CD4-positive, CD25-positive, alpha-beta regulatory T cell (primary cell): ENCODE measurements at places on chromosomes 2 and 18.

- no peak for DNase-seq
Measured at GRCh38 chr2:72117718-72118117, 29.9 kb downstream of the CYP26B1 start.

DNA sequence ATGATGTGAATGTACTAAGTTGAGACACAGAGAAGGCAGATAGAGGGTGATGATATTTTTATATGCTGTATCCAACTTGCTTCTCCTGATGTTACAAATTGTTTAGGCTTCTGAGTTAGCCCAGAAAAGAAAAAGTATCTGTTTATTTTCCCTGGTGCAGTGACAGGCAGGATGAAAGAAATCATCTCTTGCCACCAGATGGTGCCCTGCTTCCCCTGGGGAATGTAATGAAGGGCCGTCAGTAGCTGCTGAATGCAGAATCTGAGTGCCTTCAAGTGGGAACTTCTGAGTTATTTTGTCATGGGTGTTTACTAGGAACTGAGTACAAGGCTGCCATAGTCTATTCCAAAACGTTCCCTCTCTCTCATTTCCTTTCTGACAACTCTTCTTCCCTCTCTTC, 525.6 kb downstream of the MBD2 start:
- peak; percentile 0 for DNase-seq

DNA sequence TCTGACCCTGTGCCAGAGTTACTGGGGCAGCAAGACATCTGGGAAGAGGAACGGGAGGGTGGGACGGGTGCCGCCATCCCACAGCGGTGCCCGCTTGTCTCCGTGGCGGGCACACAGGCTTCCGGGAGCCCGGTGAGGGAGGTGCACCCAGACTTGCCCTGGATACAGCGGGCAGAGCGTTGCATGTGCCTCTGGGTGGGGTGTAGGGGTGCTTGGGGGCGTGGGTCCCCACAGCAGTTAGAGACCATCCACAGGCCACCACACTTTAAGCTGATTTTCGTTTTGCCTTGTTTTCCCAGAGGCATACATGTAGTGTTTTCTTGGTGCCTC, 45.1 kb downstream of the SH3BP4 start:
- no peak for DNase-seq

DNA sequence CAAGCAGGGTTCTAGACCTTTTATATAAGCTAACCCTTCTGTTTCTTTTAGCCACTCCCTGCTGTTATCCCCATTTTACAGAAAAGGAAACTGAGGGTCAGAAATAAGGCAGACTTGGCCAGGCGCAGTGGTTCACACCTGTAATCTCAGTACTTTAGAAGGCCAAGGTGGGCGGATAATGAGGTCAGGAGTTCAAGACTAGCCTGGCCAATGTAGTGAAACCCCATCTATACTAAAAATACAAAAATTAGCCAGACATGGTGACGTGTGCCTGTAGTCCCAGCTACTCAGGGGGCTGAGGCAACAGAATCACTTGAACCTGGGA, 14.3 kb downstream of the RUFY4 start:
- DNase-seq = no peak

GRCh38 chr18:59917422-59917821, 17.6 kb downstream of the PMAIP1 start:
- no peak for DNase-seq

GRCh38 chr2:164911832-164912231, 43.5 kb downstream of the SLC38A11 start:
- DNase-seq = no peak

GRCh38 chr2:65292461-65293011, 64.9 kb downstream of the ACTR2 start:
- DNase-seq = no peak

- no peak for DNase-seq
Measured at GRCh38 chr2:197324801-197325200, 14.2 kb upstream of the ANKRD44 start.

- no peak for DNase-seq
Measured at GRCh38 chr2:187576906-187577305, 22.7 kb upstream of the TFPI start.

- DNase-seq = no peak
Measured at GRCh38 chr2:239309398-239310245, 91.2 kb downstream of the HDAC4 start.

DNA sequence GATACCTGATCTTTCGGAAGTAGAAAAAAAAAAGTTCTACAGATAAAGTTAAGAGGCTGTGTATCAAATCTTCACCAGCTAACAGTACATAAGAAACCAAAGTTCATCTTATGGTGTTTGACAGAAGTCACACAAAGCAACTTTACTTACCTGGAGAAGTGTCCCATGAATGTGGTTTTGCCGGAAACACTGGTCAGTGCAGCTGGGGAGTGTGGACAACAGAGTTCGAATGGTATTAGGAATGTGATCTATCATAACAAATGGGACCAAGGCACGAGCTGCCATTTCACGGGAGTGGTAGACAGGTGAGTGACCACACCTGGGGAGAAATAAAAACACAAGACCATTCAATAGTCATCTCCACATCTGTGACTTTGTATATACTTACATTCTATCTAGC, 171.4 kb upstream of the ZFP36L2 start:
- no peak for DNase-seq

DNA sequence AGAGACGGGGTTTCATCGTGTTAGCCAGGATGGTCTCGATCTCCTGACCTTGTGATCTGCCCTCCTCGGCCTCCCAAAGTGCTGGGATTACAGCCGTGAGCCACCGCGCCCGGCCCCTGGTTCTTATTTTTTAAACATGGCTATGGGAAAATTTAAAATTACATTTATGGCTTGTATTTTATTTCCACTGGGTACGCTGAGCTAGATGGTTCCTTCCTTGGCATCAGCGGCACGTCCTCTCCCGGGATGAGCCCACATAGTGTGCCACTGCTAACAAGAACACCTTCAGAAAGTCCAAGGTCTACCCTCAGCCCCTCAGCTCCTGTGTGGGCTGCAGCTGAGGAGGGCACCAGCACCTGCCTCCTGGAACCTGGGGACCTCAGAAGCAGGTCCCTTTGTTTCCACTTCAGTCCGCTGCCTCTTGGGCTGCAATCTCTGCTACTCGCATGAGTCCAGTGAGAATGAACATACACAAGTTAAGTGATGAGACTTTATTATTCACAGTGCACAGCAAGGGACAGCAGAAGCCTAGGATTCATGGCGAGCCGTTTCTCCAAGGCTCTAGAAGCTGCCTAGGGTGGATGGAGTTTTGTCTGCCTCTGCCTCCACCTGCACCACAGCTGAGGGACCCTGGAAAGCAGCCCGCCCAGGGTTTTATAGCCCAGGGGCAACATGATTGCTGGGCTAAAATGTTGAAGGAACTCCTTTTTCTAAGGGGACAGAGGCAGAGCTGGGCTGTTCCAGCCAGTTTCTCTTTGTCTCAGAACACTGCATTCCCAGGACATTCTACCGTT, 107.5 kb upstream of the TEX51 start:
- no peak for DNase-seq

- DNase-seq = no peak
Measured at GRCh38 chr2:140747665-140748064, 1383.2 kb downstream of the LRP1B start.

GRCh38 chr2:46389417-46389916, 89.9 kb upstream of the TMEM247 start:
- no peak for DNase-seq

DNA sequence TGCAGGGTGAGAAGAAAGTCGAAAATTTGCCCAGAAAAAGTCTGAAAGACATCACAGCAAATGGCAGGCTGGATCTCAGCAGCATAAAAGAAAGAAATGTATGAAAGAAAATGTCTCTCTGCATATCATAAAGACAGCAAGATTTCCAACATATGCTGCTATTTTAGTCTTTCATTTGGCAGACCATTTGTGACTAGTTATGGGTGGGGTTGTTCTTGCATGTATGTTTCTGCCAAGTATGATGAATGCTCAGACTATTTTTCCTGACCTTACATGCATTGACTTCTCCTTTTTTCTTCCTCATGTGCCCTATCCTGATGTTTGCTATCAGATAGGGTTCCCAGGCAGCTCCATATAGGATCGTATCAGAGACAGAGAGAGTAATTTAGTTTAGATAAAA, 58.5 kb upstream of the PARD3B start:
- no peak for DNase-seq

GRCh38 chr2:33029459-33029858, 82.7 kb downstream of the LTBP1 start:
- DNase-seq = no peak

DNA sequence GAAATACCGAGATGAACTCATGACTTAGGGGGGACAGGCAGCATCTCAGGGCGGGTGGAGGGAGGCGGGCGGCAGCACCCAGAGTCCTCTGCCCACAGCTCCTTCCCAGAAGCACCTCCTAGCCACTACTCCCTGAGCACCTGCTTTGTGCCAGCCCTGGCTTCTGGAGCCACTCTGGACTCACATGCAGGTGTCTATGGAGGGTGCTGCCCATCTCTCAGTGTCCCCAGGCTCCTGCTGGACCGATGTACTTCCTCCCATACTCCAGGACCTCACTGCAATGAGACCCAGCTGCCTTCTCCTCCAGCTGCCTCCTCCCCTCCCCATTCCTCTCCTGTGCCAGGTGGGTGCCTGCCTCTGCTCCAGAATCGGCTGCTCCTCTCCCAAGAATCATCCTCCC, 22.1 kb upstream of the OTOS start:
- no peak for DNase-seq

- DNase-seq = no peak
Measured at GRCh38 chr2:199014226-199014625, 443.5 kb downstream of the SATB2 start.

DNA sequence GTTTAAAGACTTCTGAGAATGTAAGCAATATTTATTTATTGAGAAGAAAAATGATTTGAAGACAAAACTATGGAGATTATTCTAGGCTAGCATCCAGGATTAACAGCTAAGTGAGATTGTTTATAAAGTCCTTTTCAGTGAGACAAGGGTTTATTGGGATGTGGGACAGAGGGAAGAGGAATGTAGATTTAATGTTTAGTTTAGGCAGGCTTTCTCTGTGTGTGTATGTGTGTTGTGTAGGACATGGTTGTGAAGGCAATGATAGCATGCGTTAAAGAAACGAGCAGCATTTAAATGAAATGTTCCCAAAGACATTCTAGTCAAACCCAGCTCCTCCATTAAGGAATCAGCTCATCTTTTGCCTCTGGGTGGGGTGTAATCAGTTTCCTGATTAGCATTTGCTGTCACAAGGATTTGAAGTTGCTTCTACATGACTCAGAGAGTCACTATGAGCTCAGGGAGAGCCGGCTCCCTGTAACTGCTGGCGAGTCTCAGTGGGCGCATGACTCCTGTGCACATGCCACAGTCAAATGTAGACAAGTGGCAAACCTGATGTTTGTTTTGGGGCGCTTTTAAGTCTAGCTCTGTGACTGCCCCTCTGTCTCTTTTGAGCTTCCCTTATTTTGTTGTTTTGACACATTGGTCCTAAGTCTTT, 442.2 kb upstream of the CELF4 start:
- no peak for DNase-seq

DNA sequence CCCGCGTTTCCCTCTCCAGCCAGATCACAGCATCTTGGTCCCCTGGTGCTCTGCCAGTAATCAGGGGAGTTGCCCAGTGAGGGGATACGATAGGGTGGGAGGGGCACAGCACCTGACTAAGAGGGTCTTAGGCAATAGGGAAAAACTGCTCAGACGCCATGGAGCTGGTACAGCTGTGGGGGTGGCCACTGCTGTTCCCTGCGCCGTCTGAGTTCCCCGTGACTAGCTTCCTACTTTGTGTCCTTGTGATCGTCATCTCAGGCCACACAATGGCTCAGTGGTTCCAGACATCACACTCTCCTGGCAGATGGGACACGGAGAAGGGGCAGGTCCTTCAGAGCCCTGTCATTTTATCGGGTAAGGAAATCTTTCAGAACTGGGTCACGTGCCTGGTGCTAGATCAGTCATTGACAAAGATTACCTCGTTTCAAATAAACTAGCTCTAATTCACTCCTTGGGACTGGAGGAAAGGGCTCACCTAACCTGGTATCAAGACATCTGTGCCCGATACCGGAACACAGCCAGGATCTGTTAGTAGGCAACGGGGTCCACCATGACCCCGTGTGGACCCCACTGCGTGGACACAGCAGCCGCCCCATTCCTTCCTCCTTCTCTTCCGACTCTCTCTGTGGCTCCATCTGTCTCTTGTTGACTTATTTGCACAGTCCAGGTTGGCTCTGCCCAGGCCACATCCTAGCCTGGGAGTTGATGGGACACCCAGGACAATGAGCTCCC, 101.6 kb downstream of the PTGR3 start:
- DNase-seq = no peak

DNA sequence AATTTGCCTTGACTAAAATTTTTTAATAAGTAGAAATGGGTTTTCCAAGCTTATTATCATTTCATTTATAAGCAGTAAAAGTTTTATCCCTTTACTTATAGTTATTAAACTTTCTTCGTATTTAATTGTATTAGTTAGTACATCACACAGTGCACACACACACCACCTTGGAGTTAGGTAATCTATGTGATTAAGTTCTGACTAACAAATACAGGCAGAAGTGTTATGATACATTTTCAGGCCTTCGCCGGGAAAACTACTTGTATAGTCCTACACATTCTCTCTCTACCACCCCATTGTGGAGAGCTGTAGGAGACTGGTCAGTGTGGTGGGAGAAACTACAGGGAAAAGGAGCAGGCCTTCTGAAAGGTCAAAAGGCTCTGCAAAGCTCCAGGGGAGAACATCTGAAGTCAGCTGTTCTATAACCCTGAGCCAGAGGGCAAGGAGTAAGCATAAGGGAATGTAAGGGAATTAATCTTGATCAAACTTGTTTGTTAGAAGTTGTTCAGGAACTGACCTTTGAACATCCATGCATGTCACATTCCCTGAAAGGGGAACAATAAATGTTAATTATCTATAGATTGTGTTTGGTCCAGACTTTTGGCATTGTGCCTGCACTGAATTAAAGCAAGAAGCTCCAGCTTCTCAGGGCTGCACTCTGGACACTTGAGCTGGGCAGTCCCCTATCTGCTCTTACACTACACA, 231.7 kb downstream of the FSIP2 start:
- no peak for DNase-seq

DNA sequence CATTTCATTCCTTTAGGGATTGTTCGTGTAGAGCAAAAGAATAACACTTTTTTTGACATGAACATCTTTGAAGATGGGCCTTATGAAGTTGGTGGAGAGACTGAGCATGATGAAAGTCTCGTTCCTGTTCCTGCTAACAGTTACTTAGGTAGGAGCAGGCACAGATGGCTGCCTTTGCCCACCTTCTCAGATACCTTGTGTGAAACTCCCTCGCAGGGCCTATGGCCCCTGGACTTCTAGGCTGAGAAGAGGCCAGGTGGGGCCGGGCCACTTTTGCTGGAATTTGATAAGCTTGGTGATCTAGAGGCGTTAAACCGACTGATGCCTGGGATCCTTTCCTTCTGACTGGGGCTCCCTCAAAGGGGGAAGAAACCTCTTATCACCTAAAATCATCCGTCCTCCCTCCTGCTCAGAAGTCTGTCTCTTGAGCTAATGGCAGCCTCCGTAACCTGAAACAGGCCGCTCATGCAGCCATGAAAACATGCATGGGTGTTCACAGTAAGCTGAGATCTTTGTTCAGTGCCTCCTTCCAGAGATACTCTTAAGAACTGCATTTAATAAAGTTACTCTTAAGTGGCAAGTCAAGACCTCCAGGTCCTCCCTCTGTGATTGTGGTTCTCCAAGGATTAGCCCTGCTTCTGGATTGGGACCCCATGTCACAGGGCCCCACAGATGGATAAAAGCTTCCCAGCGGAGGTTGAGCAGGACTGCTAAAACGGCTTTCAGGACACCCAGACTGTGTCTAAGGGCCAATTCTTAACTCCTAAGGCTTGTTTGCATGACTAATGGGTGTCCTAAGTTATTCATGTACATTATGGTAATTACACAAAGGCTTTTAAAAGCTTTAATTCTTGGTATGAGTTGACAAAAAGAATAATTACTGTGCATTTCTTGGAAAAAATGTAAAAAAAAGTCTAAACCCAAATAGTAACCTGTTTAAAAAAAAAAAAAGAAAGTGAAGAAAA, 43.9 kb downstream of the ITGA6 start:
- no peak for DNase-seq

- DNase-seq = no peak
Measured at GRCh38 chr2:62919041-62919440, 131.6 kb upstream of the OTX1 start.
